ENCODE measurements at places on chromosomes 6 and 20. TPM values are rescaled to one million over a fixed set of nuclear protein-coding genes. Genes with fewer than 3 reads are reported as not detected.

PDE7B gene
- 5.1 TPM for total RNA-seq

DNA sequence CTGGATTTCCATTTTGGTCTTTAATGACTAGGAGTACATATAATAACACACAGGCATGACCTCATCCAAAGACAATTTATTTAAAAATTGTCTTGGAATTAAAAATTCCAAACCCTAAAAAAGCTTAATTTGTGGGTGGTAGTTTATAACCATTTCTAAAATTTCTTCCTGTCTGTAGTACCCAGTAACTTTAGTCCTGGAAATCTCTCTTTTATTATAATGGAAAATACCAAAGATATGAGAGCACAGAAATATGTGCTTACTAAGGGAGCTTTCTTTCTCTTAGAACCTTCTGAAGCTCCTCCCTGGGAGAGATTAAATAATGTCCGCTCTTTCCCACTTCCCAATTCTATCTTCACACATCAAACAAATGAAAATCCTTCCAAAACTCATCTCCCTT lies 70.5 kb upstream of the PRL start:
- H3K4me1 ChIP-seq, result peaks cover 7% of the 10 kb centered on the region
- no peaks in the 10 kb centered on the region for H3K36me3 ChIP-seq
- H3K4me3 ChIP-seq, result no peak overlapping the region
- no peak for DNase-seq
- no peak overlapping the region for H3K27ac ChIP-seq

DNA sequence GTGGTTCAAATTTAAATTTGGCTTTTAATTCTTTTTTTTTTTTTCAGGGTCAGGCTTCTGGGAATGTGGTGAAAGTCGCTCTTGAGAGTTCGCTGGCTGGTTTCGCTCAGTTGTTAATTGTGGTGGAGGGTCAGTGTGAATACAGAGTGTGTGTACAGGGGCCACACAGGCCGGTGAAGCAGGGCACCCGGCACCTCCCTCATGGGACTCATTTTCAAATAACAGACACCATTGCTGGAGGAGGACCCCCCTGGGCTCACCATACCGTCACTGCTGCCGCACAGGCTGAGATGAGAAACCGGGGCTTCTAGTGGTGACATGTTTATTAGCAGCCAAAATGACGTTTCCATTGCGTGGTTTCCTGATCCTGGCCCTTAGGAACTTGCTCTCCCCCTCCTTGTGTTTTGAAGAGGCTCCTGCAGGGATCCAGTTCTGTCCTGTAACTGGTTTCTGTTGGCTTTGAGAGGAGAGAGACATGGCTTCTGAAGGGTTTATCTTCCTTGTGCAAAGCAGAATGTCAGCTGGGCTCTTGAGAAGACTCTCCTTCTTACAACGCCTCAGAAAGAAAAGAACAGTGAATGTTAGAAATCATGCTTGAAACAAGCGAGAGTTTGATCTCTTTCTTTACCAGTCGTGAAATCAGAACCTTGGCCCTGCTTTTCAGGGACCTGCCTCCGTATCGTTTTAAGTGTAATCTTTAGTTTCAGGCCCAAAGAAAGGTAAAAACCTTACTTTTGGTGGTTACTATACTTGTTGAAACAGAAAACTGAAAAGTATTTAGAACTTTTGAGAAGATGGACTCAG lies 37.8 kb downstream of the DUSP22 start:
- H3K4me1 ChIP-seq, result peaks cover 4% of the 10 kb centered on the region
- H3K4me3 ChIP-seq, result no peak overlapping the region
- H3K27ac ChIP-seq, result no peak overlapping the region

- H3K4me3 ChIP-seq, result no peak overlapping the region
- no peak for DNase-seq
- no peaks in the 10 kb centered on the region for H3K36me3 ChIP-seq
- no peak overlapping the region for H3K27ac ChIP-seq
- H3K27me3 ChIP-seq, result no peaks in the 10 kb centered on the region
Measured at GRCh38 chr6:14270925-14271788, 153.6 kb downstream of the CD83 start.

- no peaks in the 10 kb centered on the region for H3K36me3 ChIP-seq
- no peak for DNase-seq
- H3K4me3 ChIP-seq, result no peak overlapping the region
- no peaks in the 10 kb centered on the region for H3K27me3 ChIP-seq
- H3K4me1 ChIP-seq, result no peaks in the 10 kb centered on the region
Measured at GRCh38 chr6:51654647-51655046, 432.8 kb downstream of the PKHD1 start.

- no peaks in the 10 kb centered on the region for H3K36me3 ChIP-seq
- peak overlapping the region; percentile 92 for H3K27ac ChIP-seq
- no peaks in the 10 kb centered on the region for H3K4me1 ChIP-seq
- peak overlapping the region; percentile 67 for H3K4me3 ChIP-seq
Measured at GRCh38 chr6:26187981-26188635, 100.9 kb downstream of the HFE start.

GRCh38 chr6:20882014-20882413 lies 347.8 kb downstream of the CDKAL1 start:
- no peaks in the 10 kb centered on the region for H3K27me3 ChIP-seq
- no peaks in the 10 kb centered on the region for H3K36me3 ChIP-seq
- H3K4me3 ChIP-seq, result no peak overlapping the region

GRCh38 chr6:27894839-27895762 lies 17.1 kb downstream of the OR2B2 start:
- H3K27ac ChIP-seq, result peak overlapping the region; percentile 85
- H3K4me1 ChIP-seq, result no peaks in the 10 kb centered on the region
- H3K36me3 ChIP-seq, result no peaks in the 10 kb centered on the region
- H3K4me3 ChIP-seq, result peak overlapping the region; percentile 71

DNA sequence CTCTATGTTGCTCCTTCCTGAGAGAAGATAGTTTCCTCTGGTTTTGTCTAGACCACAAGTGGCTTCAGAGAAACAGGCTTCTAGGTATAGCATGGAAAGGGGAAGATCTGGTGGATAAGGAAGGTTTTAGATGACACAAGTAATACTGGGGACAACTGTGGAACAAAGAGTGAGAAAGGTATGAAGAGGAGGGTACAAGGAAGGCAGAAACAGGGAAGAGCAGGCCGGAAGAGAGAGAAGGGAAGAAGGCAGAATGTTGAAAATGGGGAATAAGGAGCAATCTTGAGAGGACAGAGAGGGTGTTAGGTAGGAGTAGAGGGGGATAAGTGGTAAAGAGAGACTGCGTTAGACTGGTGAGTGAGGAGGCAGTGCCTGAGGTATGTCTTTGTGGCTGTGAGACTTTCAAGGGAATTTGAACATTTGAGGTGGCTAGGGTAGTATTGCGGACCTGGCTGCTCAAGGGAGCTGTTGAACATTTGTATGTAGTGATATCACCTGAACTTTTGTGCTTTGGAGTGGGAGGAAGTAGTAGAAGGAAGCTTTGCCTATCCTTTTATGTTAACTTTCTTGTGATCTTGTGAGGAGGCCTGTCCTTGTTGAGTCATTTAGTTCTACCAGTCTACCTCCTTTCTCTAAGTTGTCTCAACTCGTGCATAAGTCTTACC lies 69.5 kb downstream of the FOXO3 start:
- H3K4me1 ChIP-seq, result peaks cover 43% of the 10 kb centered on the region
- no peaks in the 10 kb centered on the region for H3K36me3 ChIP-seq

GPR63 gene
- total RNA-seq, result 1.0 TPM

- H3K4me1 ChIP-seq, result peaks cover 5% of the 10 kb centered on the region
- peaks cover 6% of the 10 kb centered on the region for H3K27me3 ChIP-seq
- H3K27ac ChIP-seq, result no peak overlapping the region
- DNase-seq, result no peak
- no peak overlapping the region for H3K4me3 ChIP-seq
- no peaks in the 10 kb centered on the region for H3K36me3 ChIP-seq
Measured at GRCh38 chr6:122997541-122998150, 1.6 kb downstream of the CLVS2 start.

GRCh38 chr20:34249291-34249690 lies 8.1 kb downstream of the ASIP start:
- no peak overlapping the region for H3K27ac ChIP-seq
- H3K4me1 ChIP-seq, result no peaks in the 10 kb centered on the region
- H3K4me3 ChIP-seq, result no peak overlapping the region
- H3K27me3 ChIP-seq, result no peaks in the 10 kb centered on the region

DNA sequence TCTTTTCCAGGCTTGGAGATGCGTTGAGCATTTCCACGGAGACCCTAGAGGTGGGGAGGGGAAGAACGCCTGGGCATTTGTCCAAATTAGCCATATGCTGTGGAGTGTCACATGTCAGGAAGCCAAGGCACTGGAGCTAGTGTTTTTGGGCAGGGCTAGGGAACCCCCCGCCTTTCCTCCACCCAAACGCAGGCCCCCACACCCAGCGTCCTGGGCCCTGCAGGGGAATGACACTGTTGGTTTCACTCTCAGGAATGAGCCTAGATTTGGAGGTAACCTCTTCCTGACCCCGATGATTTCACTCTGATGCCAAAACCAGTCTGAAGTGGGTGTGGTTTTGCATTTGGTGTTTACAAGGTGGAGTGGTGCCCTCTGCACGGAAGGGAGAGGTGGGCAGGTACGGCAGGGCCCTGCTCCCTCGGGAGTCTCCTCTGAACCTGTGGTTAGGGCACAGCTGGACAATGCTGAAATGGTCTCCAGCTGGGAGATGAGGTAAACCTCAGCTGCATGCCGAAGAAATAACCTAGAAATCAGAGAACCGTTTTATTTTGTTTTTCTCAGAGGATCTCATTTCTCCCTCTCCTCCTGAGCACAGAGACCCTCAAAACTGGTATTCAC lies 29.5 kb downstream of the MTHFD1L start:
- H3K27ac ChIP-seq, result no peak overlapping the region
- DNase-seq, result no peak
- peaks cover 4% of the 10 kb centered on the region for H3K4me1 ChIP-seq
- H3K4me3 ChIP-seq, result peak overlapping the region; percentile 16

- H3K4me1 ChIP-seq, result no peaks in the 10 kb centered on the region
- no peak for DNase-seq
- no peak overlapping the region for H3K27ac ChIP-seq
- H3K27me3 ChIP-seq, result no peaks in the 10 kb centered on the region
- no peak overlapping the region for H3K4me3 ChIP-seq
- H3K36me3 ChIP-seq, result no peaks in the 10 kb centered on the region
Measured at GRCh38 chr6:4692664-4693063, 83.5 kb upstream of the CDYL start.

GRCh38 chr20:35369804-35370203 lies 42.0 kb downstream of the UQCC1 start:
- no peaks in the 10 kb centered on the region for H3K27me3 ChIP-seq
- H3K27ac ChIP-seq, result no peak overlapping the region
- H3K4me1 ChIP-seq, result no peaks in the 10 kb centered on the region
- DNase-seq, result no peak
- H3K36me3 ChIP-seq, result no peaks in the 10 kb centered on the region

DNA sequence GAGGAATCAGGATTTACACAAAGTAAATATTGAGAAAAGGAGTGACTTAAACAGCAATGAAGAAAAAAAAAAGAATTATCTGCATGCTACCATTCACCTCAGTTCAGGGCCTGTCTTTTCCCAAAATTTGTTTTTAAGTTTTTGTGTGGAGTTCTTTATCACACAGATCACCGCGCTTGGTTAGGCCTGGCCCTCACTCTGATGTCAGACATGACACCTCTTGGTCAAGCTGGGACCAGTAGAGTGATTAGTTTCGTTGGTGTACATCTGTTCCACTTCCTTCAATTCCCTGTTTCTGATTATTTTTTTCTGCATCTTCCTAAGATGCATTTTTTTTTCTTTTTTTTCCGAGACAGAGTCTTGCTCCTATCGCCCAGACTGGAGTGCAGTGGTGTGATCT lies 34.9 kb upstream of the HIVEP1 start:
- H3K27ac ChIP-seq, result no peak overlapping the region
- H3K4me3 ChIP-seq, result no peak overlapping the region
- no peaks in the 10 kb centered on the region for H3K36me3 ChIP-seq
- no peaks in the 10 kb centered on the region for H3K4me1 ChIP-seq
- no peaks in the 10 kb centered on the region for H3K27me3 ChIP-seq
- DNase-seq, result no peak

PLA2G7 gene
- 1.3 TPM for total RNA-seq

DNA sequence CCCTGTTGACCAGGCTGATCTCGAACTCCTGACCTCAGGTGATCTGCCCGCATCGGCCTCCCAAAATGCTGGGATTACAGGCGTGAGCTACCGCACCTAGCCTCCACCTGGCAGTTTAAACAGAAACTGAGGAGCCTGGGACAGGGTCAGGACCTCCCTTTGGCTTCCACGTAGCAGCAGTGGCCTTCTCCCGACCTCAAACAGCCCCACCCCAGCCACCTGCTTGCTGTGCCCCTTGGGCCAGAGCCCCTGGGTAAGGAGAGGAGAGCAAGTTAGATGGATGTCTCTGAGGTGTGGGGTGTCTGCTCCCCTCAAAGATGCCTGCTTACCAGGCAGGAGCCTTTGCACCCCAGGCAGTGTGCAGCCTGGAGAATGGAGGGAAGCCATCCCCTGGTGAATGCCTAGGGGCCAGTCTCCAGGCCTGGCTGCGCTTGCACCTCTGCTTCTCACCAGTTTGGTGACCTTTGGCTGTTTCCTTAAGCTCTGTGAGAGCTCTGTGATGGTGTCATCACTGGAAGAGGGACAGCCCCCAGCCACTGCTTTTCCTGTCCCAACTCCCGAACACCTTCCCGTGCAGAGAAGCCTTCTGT lies 42.1 kb upstream of the MDFI start:
- H3K4me1 ChIP-seq, result no peaks in the 10 kb centered on the region
- H3K4me3 ChIP-seq, result no peak overlapping the region
- no peaks in the 10 kb centered on the region for H3K27me3 ChIP-seq
- H3K36me3 ChIP-seq, result no peaks in the 10 kb centered on the region
- no peak overlapping the region for H3K27ac ChIP-seq

STXBP5 gene
- total RNA-seq, result 21.3 TPM

MCHR2 gene
- not detected for total RNA-seq

DNA sequence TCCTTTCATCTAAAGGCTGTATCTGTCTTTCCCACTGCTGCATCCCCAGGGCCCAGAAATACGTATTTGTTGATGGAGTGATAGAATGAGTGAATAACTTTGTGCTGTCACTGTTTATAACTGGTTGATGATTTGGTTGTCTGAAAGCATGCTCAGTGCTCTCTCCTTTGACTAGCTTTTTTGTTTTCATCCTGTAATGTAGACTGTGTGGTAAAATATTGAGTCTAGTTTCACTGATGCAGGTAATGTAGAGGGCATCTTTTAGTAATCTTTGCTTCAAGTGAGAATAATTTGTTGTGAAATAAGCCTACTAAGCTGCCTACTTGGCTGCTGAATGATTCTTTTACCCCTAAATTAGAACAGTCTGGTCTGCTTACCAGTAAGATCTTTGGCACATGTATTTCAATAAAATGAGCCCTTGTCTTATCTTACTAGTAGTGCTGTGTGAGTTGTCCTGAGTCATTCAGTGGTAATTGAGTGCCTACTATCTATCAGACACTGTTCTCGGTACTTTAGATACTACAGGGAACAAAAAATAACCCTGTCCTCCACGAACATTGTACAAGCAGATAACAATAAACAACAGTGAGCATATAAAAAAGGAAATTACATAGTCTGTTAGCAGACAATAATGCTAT lies 39.9 kb downstream of the MAPK14 start:
- H3K27me3 ChIP-seq, result no peaks in the 10 kb centered on the region
- H3K4me3 ChIP-seq, result no peak overlapping the region
- no peak overlapping the region for H3K27ac ChIP-seq
- H3K4me1 ChIP-seq, result no peaks in the 10 kb centered on the region
- H3K36me3 ChIP-seq, result no peaks in the 10 kb centered on the region

TREM1 gene
- total RNA-seq, result 2.8 TPM

VSX1 gene
- not detected for total RNA-seq

TFAP2C gene
- total RNA-seq, result 1.8 TPM

Measured in breast epithelium (tissue), 4 donors.